ENCODE measurements at places on chromosomes 1 and 21. TPM values are rescaled to one million over a fixed set of nuclear protein-coding genes. Genes with fewer than 3 reads are reported as not detected.
A peak's percentile ranks its signal among the peaks of the same experiment; 100 is the strongest.

Gene LRRC39
- not detected for total RNA-seq

Gene ARHGEF19
- total RNA-seq: 3.3 TPM

Gene CFAP57
- total RNA-seq: 3.9 TPM

Gene ARTN
- total RNA-seq: 0.40 TPM

- no peak for DNase-seq
These were observed 21.5 kb upstream of the LYST start for GRCh38 chr1:235888119-235888643.

DNA sequence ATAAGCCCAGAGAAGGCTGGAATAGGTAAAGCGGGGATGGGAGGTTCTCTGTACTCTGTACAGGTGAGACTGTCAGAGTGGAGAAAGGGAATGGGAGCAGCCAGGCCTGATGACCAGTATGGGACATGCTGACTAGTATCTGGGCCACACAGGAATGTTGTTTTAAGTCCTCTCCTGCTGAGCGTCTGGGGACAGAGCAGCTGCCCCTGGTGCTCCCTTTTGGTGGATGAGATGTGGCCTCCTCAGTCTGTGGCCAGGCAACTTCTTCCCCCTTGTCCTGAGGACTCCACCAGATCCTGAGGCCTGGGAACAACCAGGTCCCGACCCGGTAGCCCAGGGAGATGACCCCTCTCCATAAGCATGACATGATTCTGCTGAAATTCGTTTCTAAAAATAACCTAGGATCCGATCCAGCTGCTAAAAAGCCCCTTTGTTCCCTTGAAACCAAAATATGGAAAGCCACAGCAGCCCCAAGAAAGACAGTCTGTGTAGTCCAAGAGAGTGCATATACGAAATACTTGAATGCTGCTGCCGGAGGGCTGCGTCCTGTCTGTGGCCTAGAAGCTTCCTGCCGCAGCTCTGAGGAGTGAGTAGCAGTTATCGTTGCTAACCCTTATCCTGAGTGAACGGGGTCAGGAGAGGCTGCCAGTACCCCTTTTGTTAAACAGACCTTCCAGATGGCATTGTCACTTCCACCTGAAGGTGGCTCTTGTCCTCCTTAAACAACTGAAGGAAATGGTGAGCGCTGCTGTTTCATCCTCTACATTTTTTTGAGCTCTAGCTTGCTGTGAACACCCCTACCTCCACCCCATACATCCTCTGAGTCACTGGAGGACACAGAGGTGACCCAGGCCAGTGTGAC is 47.1 kb downstream of the ATP2B4 start:
- peak; percentile 91 for DNase-seq

GRCh38 chr1:93442741-93443140 is 5.2 kb upstream of the FNBP1L start:
- no peak for DNase-seq

DNA sequence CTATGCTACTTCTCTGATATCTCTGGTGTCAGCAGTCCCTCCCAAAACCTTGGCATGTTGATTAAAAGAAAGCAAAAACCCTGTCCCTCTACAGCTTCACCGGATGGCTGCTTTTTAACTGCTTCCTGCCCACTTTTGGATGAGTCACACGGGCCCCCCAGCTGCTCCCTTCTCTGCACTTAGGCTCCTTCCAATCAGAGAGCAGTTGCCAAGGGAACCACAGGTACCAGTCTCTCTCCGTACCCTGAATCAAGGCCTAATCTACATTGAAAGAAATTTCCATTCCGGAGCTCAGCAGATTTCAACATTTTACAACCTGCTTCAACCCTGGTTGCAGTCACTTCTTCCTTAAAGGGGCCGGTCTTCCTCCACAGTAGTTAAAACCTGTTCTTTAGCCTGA is 70.6 kb upstream of the GJB5 start:
- peak; percentile 50 for DNase-seq

GRCh38 chr1:191882870-191883269 is 275.4 kb upstream of the RGS18 start:
- no peak for DNase-seq
